NCI-H2107 (cell line): ENCODE measurements at places on chromosomes 1 and 21.
A peak's percentile ranks its signal among the peaks of the same experiment; 100 is the strongest.

DNA sequence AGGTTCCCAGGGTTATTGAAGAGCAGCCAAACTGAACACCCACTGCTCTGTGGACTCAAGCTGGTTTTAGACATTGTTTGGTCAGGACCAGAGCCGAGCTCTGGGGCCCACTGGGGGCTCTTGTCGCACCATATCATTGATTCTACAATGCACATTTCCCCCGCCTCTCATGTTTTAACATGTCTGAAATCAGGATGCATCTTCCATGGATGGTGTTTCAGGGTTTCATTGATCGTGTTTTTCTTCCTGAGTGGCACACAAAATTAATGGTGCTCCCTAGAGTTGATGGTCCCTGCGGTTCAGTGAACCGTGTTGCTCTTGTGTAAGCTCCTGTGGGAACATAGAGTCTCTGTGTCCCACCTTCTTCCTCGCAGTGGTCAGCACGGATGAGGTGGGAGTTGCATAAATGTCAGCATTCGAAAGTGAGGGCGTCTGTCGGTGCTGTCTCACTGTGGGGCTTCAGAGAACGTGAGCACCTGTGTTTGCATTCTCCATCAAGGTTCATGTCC, 38.3 kb downstream of the GALNT2 start:
- no peak for DNase-seq

DNA sequence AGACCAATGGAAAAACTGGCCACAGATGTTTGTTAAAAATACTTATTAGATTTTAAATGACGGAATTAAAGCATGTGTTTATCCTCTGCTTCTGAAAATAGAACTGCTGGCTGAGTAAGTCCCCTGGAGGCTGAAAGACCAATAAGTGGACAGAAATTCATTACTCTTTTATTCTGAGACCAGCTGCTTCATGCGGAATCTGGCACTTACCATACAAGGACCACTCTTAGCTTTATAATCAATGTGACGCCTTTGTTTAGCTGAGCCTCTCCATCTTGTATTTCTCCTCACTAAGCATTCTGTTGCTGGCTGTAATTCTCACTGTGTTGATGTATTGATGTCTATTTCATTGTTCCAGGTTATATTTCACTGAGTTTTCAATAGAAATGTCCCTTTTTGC, 6.3 kb upstream of the EXO1 start:
- peak; percentile 77 for DNase-seq

DNA sequence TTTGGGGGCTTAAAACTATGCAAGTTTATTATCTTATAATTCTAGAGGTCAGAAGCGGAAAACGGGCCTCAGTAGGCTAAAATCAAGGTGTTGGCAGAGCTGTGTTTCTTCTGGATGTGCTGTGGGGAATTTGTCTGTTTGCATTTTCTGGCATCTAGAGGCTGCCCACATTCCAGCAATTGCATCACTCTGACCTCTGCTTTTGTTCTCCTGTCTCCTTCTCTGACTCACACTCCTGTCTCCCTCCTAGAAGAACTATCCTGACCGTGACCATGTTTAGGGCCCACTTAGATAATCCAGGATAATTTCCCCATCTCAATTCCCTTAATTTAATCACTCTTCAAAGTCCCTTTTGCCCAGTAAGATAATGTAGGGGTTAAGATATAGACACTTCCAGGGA, 127.4 kb upstream of the DEPDC1 start:
- no peak for DNase-seq

- DNase-seq = no peak
Observed at GRCh38 chr1:218656301-218657037, 311.3 kb downstream of the TGFB2 start.

GRCh38 chr1:52613636-52614373, 11.6 kb downstream of the GPX7 start:
- no peak for DNase-seq

- DNase-seq = no peak
Observed at GRCh38 chr1:24720152-24720551, 25.1 kb upstream of the CLIC4 start.

DNA sequence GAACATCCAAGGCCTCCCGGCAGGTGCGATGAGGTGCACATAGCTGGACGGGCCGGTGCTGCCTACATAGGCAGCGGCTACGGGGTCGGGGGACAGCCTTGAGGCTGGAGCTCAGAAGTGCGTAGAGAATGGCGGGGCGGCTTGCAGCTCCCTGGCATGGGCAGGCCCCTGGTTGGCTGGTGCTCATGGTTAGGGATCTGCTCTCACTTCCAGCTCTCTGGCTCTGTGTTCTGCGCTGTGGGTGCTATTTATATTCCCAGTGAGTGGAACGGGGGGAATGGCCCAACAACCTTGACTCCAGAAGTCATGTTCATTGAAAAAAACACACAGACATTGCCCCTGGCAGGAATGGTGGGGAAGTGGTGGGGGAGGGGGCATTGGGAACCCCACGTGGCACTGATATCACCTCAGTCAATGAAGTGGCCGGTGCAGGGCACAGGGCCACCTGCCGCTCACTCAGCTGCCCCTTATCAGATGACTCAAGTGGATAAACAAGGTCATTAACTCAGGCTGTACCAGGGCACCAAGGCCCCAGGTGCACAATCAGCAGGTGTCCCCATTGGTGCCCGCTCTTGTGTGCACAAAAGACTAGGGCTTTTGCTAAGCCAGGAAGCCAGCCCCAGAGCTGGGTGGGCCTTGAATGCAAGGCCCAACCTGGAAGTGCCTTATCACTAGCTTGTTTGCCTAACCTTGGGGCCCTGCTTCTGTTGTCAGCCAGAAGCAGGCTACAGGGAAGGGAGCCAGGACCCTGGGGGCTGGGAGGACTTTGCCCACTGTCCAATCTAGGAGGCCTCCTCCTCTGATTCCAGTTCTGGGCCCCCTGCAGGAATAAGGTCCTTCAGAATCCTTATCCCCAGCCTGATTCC, at the start of gene NR0B2:
TSS of gene NR0B2 (minus strand) at position 222 of the 866 bp plus-strand sequence. CDS start at position 187, 35 bp downstream.
- DNase-seq = peak; percentile 98

DNA sequence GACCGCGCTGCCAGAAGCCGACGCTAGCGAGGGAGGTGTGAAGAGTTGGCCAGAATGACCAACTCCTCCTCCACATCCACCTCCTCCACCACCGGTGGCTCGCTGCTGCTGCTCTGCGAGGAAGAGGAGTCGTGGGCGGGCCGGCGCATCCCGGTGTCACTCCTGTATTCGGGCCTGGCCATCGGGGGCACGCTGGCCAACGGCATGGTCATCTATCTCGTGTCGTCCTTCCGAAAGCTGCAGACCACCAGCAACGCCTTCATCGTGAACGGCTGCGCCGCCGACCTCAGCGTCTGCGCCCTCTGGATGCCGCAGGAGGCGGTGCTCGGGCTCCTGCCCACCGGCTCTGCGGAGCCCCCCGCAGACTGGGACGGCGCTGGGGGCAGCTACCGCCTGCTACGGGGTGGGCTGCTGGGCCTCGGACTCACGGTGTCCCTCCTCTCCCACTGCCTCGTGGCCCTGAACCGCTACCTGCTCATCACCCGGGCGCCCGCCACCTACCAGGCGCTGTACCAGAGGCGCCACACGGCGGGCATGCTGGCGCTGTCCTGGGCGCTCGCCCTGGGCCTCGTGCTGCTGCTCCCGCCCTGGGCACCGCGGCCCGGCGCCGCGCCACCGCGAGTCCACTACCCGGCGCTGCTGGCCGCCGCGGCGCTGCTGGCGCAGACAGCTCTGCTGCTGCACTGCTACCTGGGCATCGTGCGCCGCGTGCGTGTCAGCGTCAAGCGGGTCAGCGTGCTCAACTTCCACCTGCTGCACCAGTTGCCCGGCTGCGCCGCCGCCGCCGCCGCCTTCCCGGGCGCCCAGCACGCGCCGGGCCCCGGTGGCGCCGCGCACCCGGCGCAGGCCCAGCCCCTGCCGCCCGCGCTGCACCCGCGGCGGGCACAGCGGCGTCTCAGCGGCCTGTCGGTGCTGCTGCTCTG, 1.2 kb downstream of the GPR88 start:
- DNase-seq = no peak

DNA sequence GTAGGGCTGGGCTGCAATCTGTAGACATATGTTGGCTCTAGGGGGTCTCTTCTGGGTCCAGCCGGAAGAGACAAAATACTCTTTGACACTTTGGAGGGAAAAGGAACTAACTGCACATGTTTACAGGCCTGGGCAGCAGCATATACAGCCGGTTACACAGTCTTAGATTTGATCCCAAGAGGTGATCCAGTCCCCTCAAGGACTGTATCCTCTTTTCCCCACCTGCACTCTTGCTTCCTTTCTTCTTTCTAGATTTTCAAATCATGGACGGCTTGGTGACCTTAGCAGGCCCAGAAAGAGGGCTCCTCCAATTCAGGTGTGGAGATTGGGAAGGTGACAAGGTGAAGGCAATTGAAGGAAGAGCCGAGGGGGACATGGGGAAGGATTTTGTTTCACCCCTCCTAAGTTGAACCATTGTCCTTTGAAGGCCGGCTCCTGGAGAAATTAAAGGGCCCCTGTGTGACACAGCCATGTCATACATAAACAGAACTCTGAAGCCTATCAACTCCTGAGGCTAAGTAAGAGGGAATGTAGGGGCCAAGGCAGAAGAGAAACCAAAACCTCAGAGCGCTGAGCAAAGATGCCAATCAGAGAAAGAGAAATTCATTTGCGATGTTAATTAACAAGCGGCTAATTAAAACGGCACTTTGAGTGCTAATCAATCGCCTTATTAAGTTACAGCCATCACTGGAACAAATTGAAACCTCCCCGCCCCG, 5.9 kb upstream of the BARHL2 start:
- no peak for DNase-seq

DNA sequence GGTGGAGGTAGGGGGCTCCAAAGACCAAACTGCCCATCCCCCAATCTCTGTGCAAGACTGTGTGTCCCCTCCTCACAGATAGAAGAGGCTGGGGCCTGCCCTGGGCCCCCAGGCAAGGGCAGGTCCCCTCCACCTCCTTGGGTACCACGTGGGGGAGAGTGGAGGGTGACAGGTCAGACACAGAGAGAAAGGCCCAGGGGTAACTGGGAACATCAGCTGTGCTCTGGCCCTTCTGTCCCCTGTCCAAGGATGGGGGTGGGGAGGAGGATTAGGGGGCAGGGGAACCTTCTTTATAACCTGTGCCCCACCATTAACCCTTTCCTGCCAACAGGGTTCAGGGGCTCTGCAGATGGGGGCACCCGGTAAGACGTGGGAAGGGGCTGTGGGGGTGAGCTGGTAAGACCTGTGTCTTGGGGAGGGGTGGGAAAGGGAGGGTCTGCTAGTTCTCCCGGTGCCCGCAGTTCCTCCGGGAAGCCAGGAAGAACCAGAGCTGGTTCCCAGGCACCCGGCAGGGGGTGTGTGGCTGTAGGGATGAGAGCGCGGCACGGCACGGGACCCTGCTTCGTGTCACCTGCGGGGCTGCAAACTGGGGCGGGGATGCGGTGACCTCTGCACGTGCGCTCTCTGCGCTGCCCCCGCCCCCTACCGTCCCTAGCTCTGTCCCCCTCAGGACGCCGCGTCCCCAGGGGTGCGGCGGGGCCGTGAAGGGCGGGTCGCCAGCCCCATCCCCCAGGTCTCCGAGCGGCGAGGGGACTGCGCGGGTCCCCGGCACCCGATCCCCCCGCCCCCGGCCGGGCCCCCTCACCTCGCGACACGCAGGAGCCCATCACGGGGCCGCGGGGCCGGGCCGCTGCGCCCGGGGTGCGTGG, 601 bp downstream of the FAM131C start:
- DNase-seq = no peak

DNA sequence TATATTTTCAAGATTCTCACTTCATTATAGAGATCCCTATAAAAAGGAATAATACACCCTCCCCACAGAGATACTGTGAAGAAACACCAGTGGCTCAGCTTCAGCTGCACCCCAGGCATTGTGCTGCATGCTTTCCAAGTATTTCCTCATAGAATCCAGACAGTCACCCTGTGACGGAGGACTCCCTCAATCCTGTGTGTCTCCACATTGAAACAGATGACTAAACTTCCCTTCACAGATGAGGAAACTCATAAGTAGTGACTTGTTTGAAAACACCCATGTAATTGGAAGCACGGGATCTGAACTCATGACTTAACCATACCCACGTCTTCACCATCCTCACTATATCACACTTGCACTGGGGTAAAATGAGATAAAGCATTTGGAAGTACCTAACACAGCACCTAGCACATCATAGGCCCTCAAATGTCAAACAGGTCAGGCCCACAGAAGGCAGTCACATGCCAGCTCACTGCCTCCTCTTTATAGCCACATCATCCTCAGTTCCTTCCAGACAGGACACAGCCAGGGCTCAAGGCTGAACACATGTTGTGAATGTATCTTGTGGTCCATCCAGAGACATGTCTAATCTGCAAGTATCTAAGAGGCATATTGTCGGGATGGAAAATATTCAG, 55.2 kb downstream of the GPR161 start:
- DNase-seq = no peak

DNA sequence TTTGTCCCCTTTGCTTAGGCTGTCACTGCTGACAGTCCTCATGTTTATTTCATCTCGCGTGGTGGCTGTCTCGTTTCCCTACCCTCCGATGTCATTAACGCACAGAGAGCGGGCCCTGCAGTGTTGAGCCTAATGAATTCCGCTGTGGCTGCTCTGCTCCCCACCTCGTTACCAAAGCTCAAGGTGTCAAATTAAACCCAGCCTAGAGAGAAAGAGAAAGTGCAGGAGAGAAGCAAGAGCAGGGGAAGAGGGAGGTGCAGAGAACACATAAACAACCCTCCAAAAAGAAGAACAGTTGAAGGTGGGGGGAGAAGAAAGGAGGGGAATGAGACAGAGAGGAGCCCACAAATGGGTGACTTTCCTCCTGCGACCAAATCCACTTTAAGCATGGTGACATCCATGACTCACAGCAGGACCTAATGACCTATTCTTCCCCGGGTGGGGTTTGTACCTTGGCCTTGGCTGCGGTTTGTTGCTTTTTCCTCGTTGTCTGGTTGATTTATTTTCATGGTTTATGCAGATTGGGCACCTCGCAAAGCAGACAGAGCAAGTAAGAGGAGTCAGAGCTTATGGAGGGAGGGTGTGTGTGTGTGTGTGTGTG, 92.5 kb downstream of the PBX1 start:
- DNase-seq = peak; percentile 52

DNA sequence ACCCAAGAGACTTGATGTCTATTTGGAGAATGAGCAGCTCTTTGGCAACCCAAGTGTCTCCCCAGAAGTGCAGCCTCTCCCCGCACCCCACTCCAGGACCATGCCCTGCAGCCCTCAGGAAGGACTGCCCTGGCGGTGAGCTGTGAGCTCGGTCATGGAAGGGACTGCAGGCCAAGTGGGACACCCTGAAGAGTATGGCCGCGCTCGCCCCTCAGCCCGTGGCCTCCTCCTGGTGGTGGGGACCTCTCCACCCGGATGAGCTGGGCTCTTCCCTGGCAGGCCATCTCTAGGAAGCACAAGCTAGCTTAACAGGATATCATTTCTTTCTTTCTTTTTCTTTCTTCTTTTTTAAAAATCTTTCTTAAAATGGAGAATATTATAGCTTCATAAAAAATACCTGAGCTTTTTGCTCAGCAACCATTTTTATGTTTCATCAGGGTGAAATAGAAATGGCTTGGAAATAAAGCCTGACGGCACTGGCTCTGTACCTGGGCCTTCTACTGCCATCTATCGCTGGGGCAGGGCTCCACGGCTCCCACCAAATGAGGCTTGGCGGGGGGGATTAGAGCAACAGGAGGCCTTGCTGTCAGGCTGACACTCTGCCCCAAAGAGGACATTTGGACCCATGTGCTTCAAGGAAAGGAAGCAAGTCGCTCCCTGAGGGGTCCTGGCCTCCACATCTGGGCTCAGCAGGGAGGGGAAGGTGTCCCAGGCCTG, 296.2 kb upstream of the VAMP3 start:
- no peak for DNase-seq

GRCh38 chr1:200488375-200489165, 78.7 kb upstream of the ZNF281 start:
- DNase-seq = peak; percentile 84

GRCh38 chr21:33993286-33994231, 78.0 kb upstream of the ATP5PO start:
- DNase-seq = no peak
